ENCODE measurements at places on chromosomes 5 and 9.

DNA sequence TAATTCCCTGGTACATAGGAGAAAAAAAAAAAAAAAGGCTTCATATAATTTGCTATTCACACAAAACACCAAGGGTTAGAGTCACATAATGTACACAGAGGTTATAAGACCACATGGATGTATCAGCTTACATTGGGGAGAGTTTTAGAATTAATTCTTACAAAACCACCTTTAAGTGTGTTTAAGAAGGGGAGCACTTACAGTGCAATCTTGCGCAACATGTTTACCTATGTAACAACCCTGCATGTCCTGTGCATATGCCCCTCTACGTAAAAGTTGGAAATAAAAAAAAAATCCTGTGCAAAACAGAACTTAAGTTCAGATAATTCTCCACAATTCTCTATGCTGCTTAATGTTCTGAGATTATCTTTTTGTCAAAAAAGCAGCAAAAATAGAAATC is 190.0 kb downstream of the DENND1A start:
- DNase-seq = no peak

DNA sequence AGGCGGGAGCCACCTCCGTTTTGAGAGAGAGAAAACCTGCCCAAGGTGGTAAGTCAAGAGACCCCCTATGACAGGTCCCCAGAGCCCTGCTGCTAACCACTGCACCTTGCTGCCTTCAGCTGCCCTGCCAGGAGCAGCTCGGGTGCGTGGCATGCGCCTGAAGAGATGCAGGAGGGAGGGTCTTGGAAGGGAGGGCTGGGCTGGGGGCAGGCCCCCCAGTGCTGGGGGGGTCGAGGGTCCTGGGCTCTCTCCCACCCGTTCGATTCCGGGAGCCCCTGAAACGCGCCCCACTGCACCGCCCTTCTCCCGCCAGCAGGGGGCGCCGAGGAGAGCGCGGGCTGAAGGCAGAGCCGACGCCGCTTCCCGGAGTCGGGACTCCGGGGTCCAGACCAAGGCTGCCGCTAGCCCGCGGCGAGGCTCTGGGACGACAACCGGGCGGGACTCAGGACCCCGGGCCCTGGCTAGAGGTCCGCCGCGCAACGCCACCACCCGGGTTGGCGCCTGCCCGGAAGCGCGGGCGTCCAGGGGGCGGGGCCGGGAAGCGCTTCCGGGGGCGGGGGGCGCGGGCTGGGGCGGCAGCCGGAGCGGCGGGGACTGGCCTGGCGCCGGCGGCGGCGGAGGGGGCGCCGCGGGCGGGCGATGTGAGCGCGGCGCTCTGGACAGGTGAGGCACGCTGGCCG is at the start of gene ZBTB34:
Gene ZBTB34 (plus strand): TSS at position 563 of the 680 bp plus-strand sequence. CDS start 18,761 bp downstream, outside the sequence.
- DNase-seq = peak; percentile 80

DNA sequence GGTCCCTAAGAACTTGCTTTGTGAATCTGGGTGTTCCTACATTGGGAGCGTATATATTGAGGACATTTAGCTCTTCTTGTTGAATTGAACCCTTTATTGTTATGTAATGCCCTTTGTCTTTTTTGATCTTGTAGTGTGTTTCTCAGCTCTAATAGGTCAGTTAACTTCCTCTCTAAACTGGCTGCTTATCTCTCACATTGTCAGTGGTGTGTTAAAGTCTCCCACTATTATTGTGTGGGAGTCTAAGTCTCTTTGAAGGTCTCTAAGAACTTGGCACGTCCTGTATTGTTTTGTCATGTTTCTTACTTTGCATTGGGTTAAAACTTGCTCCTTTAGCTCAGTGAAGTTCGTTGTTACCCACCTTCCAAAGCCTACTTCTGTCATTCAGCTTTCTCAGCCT is 36.2 kb downstream of the RIC1 start:
- peak; percentile 12 for DNase-seq

DNA sequence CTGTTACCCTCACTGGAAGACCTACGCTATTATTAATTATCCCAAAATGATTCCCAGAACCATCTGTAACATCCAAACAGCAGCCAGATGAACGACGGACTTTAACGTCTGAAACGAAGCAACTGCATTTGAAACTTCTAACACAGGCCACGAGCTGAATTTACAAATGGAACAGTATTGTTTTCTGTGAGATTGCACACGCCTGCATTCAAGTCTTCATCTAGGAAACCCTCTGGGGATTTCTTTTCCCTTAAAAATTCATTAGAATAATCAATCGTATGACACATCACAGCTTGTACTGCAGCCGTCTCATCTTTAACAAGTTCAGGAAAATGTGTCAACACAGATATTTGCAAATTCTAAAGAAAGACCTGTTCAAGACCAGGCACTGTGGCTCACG is 80.2 kb downstream of the MYO10 start:
- DNase-seq = no peak

DNA sequence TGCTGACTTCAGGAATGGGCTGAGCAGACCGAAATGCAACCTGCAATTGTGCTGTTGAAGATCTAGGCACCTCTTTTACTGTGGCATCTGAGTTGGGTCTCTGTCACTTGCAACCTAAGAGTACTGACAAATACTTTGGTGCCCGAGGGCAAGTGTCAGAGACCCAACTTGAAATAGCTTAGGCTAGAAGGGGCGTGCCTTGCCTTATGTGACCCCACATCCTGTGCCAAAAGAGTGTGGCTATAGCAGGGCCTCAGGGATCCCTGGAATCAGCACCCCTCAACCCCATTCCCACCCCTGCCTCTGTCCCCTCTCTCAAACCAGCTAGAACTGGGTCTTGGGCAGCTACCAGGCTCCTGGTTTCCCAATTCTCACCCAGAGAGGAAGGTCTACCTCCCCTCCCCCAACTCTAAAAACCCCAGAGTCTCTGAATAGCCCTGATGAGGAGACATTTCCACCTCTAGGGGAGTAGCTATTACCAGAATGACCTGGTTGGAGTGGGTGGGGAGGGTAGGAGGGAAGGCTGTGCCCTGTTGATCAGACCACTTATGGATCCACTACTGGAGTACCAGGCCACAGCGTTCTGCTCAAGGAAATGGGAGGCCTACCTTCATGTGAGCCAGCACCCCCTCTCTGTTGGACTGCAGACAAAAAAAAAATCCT is 17.5 kb downstream of the RAI14 start:
- DNase-seq = no peak

- no peak for DNase-seq
These were observed 26.2 kb upstream of the SERINC5 start for GRCh38 chr5:80282054-80282453.
